ENCODE measurements at places on chromosomes 7 and 10.

DNA sequence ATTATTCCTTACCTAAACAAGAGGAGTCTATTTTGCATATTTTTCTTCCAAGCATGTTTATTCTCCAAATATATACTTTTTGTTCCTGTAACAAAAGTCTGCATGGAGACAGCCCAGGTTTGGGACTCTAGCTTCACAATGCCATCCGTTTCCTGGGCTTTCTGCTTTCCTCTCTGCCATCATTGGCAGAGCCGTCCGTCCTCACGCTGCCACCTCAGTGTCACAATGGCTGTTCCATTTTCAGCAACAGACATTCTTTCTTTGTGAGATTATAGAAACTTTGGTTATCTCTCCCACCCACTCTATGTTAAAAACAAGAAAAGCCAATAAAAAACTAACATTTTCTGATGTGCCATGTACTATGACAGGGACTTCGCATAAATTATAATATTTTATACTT lies 825.2 kb downstream of the REEP3 start:
- DNase-seq, result no peak

GRCh38 chr7:114802632-114803031 lies 119.3 kb upstream of the MDFIC start:
- no peak for DNase-seq

DNA sequence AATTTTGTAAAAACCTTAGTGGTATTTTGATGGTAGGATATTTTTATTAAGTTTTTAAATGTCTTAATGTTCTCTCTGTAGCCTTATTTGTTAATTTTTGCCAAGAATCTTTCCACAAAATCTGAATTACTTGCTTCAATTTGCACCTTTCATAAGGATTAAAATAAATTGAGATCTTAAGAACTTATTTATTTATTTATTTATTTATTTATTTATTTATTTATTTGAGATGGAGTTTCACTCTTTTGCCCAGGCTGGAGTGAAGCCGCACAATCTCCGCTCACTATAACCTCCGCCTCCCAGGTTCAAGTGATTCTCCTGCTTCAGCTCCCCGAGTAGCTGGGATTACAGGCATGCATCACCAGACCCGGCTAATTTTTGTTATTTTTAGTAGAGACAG lies 98.6 kb downstream of the PPP1R9A start:
- DNase-seq, result no peak

DNA sequence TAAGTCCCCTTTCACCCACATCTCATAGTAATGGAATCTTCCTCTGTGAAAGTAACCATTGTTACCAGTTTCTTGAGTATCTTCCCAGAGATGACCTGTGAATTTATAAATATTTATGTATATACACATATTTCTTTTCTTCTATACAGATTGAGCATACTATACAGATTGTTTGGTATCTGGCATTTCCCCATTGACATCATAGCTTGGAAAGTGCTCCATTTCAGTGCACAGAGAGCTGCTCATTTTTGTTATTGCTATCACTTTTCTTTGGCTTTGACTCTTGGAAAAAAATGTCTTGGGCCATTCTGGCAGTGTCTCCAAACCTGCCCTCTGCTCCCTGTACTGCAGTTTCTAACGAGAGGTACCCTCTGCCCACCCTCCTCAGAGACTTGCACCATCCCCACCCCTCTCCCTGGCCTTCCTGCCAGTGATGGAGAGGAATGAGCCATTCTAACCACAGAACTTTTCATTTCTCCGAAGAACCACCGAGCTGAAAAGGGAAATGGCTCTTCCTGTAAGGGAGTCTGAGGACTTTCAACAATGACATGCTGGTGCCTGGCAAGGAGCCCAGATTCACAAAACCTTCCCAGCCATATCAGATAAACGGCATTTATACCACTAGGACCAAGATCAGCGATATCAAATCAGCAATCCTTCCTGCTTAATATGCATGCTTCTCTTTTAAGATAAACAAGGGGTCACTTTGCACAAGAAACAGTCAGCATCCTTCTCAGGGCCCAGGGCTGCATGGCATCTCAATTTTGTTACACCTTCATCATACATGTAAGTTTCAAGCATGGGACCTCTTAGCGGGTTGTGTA lies 19.7 kb upstream of the CCSER2 start:
- peak; percentile 65 for DNase-seq

GRCh38 chr7:138254444-138254843 lies 178.2 kb downstream of the AKR1D1 start:
- DNase-seq, result no peak

GRCh38 chr10:104441329-104442000 lies 87.8 kb downstream of the CFAP58 start:
- no peak for DNase-seq

- DNase-seq, result no peak
Observed at GRCh38 chr10:16116404-16117304, 256.3 kb upstream of the MINDY3 start.

DNA sequence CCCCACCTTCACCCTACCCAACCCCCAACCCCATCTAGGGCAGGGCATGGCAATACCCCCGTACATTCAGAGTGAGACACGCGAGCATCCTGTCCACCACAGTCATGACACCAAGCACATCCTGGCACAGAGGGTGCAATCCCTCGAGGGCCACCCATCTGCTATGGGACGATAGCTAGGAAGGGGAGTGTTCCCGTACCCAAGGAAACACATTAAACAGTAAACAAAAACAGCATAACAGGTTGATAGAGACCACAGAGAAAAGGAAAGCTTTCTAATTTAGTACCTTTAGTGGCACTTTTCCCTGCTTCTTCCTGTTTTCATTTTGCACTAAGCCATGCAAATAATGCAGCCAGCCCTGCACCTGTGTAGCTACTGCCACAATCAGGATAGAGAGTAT lies 2.3 kb upstream of the SMKR1 start:
- no peak for DNase-seq
